MCF 10A (cell line): ENCODE measurements at places on chromosomes 12 and 14. TPM values are rescaled to one million over a fixed set of nuclear protein-coding genes. Genes with fewer than 3 reads are reported as not detected.

BEST3 gene
- total RNA-seq = 0.56 TPM in 1 of 2 replicates, not detected in the other

GALNT16 gene
- total RNA-seq = not detected in 2 replicates

DNA sequence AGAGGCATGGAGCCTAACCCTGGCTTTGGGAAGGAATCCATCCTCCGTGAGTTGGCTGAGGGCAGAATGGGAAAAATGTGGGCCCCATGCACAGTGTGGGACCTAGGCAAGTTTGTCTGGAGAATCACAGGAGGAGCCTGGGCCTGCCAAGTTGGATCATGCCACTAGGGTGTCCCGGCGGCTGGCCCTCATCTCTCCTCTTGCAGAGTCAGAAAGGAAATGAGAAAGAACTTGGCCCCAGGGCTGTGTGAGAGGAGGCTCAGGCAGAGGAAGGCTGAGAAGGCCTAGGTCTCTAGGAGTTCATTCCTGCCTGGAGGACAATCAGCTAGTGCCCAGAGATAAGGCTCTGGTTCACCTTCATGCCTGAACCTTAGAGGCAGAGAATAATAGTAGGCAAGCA is 2.5 kb upstream of the ESRRB start:
- DNase-seq = no peak

DNA sequence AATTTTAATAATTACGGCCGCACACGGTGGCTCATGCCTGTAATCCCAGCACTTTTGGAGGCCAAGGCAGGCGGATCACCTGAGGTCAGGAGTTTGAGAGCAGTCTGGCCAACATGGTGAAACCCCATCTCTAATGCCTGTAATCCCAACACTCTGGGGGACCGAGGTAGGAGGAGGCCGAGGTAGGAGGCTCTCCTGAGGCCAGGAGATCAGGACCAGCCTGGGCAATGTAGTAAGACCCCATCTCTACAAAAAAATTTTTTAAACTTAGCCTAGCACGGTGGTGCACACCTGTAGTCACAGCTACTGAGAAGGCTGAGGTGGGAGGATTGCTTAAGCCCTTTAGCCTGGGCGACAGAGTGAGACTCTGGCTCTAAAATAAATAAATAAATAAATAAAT is 5.6 kb upstream of the CFAP73 start:
- no peak for DNase-seq

- DNase-seq = no peak
These were observed 6.3 kb upstream of the RIC8B start for GRCh38 chr12:106767954-106768822.

GRCh38 chr12:89299931-89300330 is 52.4 kb downstream of the DUSP6 start:
- no peak for DNase-seq

GRCh38 chr14:48925184-48925583 is 661.0 kb downstream of the RPS29 start:
- DNase-seq = no peak

- no peak for DNase-seq
These were observed 372.2 kb downstream of the EGLN3 start for GRCh38 chr14:33578461-33579216.

DNA sequence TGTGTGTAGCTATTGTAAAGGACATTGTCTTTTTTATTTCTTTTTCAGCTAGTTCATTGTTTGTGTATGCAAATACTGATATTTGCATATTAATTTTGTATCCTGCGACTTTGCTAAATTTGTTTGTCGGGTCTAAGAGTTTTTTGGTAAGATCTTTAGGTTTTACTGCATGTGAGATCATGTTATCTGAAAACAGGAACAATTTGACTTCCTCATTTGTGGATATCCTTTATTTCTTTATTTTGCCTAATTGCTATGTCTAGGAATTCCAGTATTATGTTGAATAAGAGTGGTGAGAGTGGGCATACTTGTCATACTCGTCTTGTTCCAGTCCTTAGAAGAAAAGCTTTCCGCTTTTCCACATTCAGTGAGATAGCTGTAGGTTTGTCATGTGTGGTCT is 28.8 kb downstream of the SIX4 start:
- no peak for DNase-seq

- no peak for DNase-seq
These were observed 139.4 kb downstream of the CACNA1C start for GRCh38 chr12:2192231-2192630.

DNA sequence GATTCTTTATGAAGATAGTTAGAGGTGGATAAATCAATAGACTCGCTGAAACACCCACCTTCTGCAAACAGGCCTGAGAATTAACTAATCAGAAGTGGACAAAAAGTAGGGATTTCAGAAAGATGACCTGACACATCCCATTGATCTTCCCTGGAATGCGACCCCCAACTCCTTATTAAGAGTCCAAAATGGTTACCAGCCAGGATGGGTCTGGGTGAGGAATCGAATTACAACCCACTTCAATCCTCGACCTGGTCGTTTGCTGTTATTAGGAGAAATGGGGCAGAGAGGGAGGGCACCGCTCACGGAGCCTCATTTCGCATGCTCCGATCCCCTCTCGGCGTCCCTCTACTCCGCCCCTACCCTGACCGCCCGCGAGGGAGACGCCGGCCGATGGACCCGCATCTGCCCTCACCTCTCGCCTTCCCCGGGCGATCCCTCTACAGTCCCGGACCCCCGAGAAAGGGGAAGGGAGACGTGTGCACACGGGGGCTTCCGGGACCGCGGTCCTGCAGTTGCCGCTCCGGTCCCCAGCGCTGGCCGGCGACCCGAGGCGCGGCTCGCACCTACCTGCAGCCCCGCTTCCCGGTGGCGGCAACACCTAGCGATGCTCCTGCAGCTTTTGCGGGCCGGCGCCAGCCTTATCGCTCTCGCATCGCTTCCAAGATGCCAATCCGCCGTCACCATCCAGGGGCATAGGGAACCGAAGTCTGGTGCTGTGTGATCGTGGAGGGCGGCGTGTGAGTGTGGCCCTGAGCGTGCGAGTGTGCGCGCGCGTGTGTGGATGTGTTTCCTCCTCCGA is 69.3 kb upstream of the USP15 start:
- no peak for DNase-seq

GRCh38 chr14:101233808-101234207 is 327.5 kb upstream of the DIO3 start:
- no peak for DNase-seq
